ENCODE measurements at places on chromosomes 5 and 9. TPM values are rescaled to one million over a fixed set of nuclear protein-coding genes. Genes with fewer than 3 reads are reported as not detected.

IL31RA gene
- total RNA-seq = 0.99 TPM

DNA sequence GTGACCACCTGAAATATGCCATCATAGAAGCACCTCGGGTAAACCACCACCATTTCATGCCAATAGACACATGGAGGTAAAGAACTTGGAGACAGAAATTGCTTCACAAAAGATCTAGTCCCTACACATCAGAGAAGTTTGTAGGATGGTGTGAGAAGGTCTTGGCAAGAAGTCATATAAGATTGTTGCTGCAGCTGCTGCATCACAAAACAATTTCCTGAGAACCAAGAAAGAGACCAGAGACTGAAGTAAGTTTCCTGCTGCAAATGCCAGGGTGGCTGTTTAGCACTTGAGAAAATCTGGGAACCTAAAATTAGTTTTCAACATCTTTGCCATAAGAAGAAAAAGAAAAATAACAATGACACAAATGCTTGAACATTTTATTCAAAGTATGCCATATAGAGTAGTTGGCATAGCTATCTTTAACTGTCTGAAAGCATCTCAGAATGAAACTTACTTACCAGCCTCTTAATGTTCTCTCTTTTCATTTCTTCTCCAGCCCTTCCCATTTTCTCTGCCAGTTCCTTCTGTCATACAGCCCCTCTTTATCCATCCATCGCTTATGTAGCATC, 114.3 kb downstream of the KCTD16 start:
- no peaks in the 10 kb centered on the region for H3K27me3 ChIP-seq
- no peaks in the 10 kb centered on the region for H3K4me1 ChIP-seq
- no peak overlapping the region for H3K27ac ChIP-seq
- no peak for DNase-seq
- no peak overlapping the region for H3K4me3 ChIP-seq

- H3K36me3 ChIP-seq = peaks cover 22% of the 10 kb centered on the region
- no peaks in the 10 kb centered on the region for H3K4me1 ChIP-seq
- peak; percentile 56 for DNase-seq
Observed at GRCh38 chr9:278651-279050, 64.0 kb downstream of the DOCK8 start.

DNA sequence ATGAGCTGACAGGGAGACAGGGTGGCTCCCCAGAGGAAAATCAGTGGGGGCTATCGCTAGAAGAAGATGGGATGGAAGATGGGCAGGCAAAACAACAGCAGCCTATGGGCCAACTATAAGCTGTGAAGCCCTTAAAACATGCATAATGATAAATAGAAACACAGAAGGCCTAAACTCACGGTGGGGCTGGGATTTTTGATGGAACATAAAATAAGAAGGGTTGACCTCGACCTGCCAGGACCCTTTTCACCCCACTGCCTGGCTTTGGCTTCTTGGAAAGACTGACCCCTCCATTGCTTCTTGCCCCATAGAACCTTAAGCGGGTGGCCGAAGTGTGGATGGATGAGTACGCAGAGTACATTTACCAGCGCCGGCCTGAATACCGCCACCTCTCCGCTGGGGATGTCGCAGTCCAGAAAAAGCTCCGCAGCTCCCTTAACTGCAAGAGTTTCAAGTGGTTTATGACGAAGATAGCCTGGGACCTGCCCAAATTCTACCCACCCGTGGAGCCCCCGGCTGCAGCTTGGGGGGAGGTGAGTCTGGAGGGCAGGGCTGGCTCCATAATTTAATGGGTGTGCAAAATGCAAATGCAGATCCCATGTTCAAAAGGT, 36.5 kb upstream of the SAP30L start:
- peaks cover 1% of the 10 kb centered on the region for H3K36me3 ChIP-seq
- H3K4me1 ChIP-seq = peaks cover 12% of the 10 kb centered on the region
- DNase-seq = no peak
- H3K4me3 ChIP-seq = no peak overlapping the region
- H3K27me3 ChIP-seq = no peaks in the 10 kb centered on the region
- no peak overlapping the region for H3K27ac ChIP-seq

CBY3 gene
- 0.44 TPM for total RNA-seq

CD74 gene
- total RNA-seq = 363 TPM

GABRA6 gene
- not detected for total RNA-seq

HMGXB3 gene
- 32.2 TPM for total RNA-seq

GRCh38 chr9:35748242-35748857, 678 bp downstream of the GBA2 start:
- H3K4me1 ChIP-seq = peaks cover 56% of the 10 kb centered on the region
- DNase-seq = no peak
- H3K27ac ChIP-seq = peak overlapping the region; percentile 63
- no peaks in the 10 kb centered on the region for H3K27me3 ChIP-seq

DNA sequence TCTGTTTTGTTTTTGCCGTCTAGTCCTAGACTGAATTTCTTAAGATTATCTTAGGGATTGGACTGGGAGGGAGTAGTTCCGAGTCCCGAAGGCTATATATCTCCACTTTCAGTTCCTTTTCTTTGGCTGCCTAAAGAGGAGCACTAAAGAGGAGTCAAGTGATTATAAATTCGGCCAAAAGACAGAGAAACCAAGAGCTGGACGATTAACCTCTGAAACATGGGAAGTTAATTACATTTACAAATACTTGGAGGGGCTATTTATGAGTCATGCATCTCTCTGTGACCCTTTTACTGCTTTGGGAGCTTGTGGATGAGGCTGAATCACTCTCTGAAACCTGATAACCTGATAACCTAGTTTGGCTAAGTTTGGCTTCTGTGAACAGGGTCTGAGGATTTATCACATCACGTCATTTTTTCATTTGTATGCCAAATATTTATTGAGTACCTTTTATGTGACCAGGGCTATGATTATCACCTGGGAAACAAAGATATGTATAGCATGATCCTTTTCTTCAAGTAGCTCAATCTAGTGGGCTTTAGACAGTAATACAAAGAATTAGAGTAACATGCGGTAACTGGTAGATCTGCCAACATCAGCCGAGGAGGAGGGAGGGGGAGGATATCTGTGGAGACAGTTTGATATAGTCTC, 180.9 kb downstream of the CD180 start:
- H3K27ac ChIP-seq = peak overlapping the region; percentile 71
- H3K27me3 ChIP-seq = no peaks in the 10 kb centered on the region
- peak overlapping the region; percentile 24 for H3K4me3 ChIP-seq
- H3K4me1 ChIP-seq = peaks cover 75% of the 10 kb centered on the region
- peaks cover 1% of the 10 kb centered on the region for H3K36me3 ChIP-seq

GRCh38 chr9:102049586-102050246, 311.3 kb upstream of the GRIN3A start:
- H3K36me3 ChIP-seq = no peaks in the 10 kb centered on the region
- H3K27me3 ChIP-seq = no peaks in the 10 kb centered on the region
- peak overlapping the region; percentile 72 for H3K27ac ChIP-seq
- DNase-seq = no peak

GRCh38 chr5:142472306-142472951, 147.6 kb upstream of the SPRY4 start:
- H3K27ac ChIP-seq = peak overlapping the region; percentile 98
- no peaks in the 10 kb centered on the region for H3K36me3 ChIP-seq
- peaks cover 25% of the 10 kb centered on the region for H3K4me1 ChIP-seq
- peak; percentile 63 for DNase-seq

- no peak overlapping the region for H3K4me3 ChIP-seq
- H3K4me1 ChIP-seq = no peaks in the 10 kb centered on the region
- H3K36me3 ChIP-seq = no peaks in the 10 kb centered on the region
- H3K27ac ChIP-seq = no peak overlapping the region
- peaks cover 8% of the 10 kb centered on the region for H3K27me3 ChIP-seq
Observed at GRCh38 chr5:127558273-127558672, 40.8 kb downstream of the PRRC1 start.

DNA sequence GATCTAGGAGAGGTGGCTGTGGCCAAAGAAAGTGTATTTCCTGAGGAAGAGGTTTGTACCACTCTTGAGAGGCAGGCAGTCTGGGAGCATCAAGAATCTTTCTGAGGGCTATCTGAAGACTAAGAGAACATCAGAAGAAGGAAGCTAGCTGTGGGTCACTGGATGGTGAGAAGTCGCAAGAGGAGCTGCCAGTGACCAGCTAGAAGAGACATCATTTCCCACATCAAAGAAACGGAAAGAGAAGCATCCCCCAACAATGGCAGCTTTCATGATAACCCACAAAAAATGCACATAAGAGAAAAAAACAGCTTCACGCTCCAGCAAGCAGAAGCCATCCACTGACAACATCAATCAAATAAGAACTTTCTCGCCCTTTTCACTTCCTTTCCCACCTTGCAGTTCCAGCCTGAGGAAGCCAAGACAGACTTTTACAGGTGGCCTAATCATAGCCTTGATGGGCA, 25.0 kb upstream of the CEP78 start:
- peak overlapping the region; percentile 11 for H3K4me3 ChIP-seq
- no peak for DNase-seq
- H3K4me1 ChIP-seq = peaks cover 39% of the 10 kb centered on the region

GRCh38 chr5:56064984-56065383, 70.2 kb upstream of the IL6ST start:
- peaks cover 7% of the 10 kb centered on the region for H3K27me3 ChIP-seq
- H3K36me3 ChIP-seq = no peaks in the 10 kb centered on the region
- H3K4me1 ChIP-seq = peaks cover 76% of the 10 kb centered on the region
- peak overlapping the region; percentile 18 for H3K4me3 ChIP-seq
- H3K27ac ChIP-seq = no peak overlapping the region

FCN2 gene
- not detected for total RNA-seq

DNA sequence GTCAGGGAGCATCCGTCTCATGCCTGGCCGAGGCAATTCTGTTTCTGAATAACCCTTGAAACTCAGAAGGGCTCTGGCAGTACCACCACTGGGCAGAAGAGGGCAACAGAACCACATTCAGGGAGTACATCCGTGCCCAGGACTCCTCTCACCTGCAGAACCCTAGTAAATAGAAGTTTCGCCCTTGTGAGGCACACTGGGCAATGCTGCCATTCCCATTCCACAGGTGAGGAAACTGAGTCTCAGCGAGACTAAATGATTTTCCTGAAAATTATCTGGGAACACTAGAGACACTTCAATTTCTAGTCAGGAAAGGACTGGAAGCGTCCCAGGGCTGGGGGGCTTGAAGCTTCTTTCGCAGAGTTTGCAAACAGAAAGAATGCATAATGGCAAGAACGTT, 74.7 kb downstream of the FGF1 start:
- peaks cover 22% of the 10 kb centered on the region for H3K27me3 ChIP-seq
- no peak overlapping the region for H3K4me3 ChIP-seq
- DNase-seq = peak; percentile 73
- H3K27ac ChIP-seq = no peak overlapping the region
- no peaks in the 10 kb centered on the region for H3K36me3 ChIP-seq
- H3K4me1 ChIP-seq = no peaks in the 10 kb centered on the region

- no peak for DNase-seq
- H3K4me1 ChIP-seq = no peaks in the 10 kb centered on the region
- no peak overlapping the region for H3K27ac ChIP-seq
- H3K36me3 ChIP-seq = no peaks in the 10 kb centered on the region
- H3K4me3 ChIP-seq = no peak overlapping the region
Observed at GRCh38 chr9:115401756-115402327, 283.9 kb upstream of the TNC start.

DNA sequence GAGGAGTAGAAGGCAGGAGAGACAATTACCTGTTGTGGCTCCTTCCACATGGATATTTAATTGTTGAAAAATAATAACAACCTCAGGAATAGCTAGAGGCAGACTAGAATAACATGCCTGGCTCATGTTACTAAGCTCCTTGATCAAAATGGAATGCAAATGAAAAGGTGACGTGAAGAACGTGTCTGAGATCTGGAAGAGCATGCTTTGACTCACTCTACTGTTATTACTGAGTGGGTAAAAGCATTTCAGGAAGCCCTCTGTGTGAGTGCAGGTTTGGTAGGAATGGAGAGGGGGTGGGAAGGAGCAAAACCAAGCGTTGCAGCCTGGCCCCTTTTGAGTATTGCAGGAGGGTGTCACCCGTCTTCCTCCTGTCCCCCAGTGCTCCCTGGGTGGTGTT, 84.8 kb downstream of the EQTN start:
- no peaks in the 10 kb centered on the region for H3K36me3 ChIP-seq

DNA sequence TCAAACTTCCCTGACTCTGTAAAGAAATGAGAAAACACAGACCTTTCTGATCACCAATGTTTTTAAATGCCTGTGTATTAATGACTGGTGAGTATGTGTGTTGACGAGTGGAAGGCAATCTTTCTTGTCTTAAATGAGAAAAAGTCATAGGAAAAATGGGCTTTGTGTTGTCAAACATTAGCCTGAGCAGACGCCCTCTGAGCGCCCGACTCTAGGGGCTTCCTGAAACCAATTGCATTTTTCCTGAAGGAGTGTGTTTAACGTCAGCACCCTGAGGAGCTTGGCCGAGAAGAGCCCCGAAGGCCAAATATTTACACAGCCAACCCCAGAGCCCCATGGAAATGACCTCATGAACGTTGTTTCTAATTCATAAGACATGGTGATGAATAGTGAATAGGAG, 154.3 kb downstream of the PHF2 start:
- H3K27ac ChIP-seq = no peak overlapping the region
- peaks cover 15% of the 10 kb centered on the region for H3K36me3 ChIP-seq
- H3K4me3 ChIP-seq = no peak overlapping the region
- no peaks in the 10 kb centered on the region for H3K4me1 ChIP-seq

DNA sequence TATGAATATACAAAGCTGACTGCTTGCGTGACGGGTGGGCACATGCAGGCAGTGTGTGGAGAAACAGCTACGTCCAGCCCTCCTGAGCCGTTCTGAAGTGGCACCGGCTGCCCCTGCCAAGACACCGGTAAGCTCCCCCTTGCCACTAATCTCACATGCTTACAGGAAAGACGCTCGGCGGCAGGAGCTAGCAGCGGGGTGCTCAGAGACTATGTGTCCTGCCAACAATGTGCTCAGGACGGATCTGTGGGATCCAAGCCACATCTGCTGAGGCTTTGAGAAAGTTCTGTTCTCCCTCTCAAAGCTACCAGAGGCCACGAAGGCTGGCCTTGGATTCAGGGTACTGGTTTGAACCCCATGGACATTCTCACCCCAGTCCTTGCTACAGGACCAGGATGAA, 157.2 kb upstream of the PHYKPL start:
- H3K4me1 ChIP-seq = no peaks in the 10 kb centered on the region
- H3K36me3 ChIP-seq = no peaks in the 10 kb centered on the region
- H3K4me3 ChIP-seq = no peak overlapping the region
- no peak overlapping the region for H3K27ac ChIP-seq
- no peak for DNase-seq
- peaks cover 5% of the 10 kb centered on the region for H3K27me3 ChIP-seq

GRCh38 chr5:68074633-68075032, 140.9 kb upstream of the PIK3R1 start:
- H3K36me3 ChIP-seq = no peaks in the 10 kb centered on the region
- H3K4me1 ChIP-seq = peaks cover 18% of the 10 kb centered on the region
- no peak overlapping the region for H3K27ac ChIP-seq
- peaks cover 8% of the 10 kb centered on the region for H3K27me3 ChIP-seq
- DNase-seq = no peak

SPINK1 gene
- not detected for total RNA-seq

EFNA5 gene
- 0.35 TPM for total RNA-seq

DNA sequence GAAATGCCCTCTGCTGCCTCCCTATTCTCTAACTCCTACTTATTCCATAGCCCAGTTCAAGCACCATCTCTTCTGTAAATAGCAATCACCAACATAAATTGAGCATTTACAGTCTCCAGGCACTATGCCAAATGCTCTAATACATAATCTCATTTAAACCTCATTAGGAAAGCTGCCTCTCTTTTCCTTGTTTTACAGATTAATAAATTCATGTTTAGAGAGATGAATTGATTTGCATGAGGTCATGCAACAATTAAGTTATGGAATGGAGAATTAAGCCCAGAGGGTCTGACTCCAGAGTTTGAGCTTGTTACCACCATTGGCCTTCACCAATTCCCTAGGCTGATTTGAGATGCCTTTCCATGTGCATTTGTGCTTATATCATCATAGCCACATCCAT, 23.4 kb upstream of the RFX3 start:
- no peak overlapping the region for H3K27ac ChIP-seq
- H3K4me1 ChIP-seq = peaks cover 3% of the 10 kb centered on the region
- no peaks in the 10 kb centered on the region for H3K27me3 ChIP-seq

Measured in activated T-cell treated with anti-CD3 and anti-CD28 coated beads, Interleukin-2, amount 50 U/mL, for 72 hours (primary cell).